Activated CD8-positive, alpha-beta memory T cell treated with anti-CD3 and anti-CD28 coated beads for 1 hour (primary cell): ENCODE measurements at places on chromosomes 12 and 14.

- no peak for DNase-seq
These were observed 6.4 kb downstream of the MLXIP start for GRCh38 chr12:122084857-122085405.

GRCh38 chr12:69066492-69067373 lies 133.8 kb upstream of the CPM start:
- no peak for DNase-seq

DNA sequence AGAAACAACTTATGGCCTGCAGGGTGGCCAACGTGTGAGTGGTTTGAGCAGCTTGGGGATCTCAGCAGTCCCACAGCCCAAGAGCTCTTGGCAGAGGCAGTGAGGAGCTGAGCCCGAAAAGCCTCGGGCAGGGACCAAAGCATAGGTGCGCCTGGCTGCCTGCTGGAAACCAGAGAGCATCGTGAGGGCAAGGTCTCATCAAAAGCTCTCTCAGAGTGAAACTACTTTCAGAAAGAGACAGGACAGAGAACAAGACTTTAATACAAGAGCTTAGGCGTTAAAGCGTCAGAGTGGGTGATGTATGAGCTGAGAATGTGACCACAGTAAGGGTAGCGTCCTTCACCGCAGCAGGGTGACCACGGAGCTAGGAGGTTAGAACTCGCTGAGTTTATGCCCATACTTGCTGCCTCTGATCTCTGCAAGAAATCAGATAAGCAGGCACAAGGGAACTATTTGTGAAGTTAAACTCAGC lies 30.8 kb downstream of the LGMN start:
- DNase-seq: no peak

- no peak for DNase-seq
These were observed 182.3 kb upstream of the GZMB start for GRCh38 chr14:24816011-24816928.

DNA sequence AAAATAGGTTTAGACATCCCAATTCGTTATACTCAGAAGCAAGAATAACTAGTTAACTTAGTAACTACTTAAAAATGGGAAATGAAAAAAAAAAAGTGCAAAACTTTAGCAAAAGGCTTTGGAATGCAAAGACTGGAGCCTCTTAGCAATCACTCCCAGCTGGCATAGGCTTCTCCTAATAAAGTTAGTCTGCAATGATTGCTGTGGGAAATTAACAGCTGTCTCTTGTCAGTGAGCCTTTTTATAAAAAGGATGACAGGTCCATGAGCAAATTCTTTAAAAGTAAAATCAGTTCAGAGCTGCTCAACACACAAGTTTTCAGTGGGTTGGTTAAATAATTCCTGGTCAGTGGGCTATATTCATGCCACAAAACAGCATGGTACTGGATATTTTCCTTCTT lies 7.4 kb upstream of the SYCP3 start:
- no peak for DNase-seq

DNA sequence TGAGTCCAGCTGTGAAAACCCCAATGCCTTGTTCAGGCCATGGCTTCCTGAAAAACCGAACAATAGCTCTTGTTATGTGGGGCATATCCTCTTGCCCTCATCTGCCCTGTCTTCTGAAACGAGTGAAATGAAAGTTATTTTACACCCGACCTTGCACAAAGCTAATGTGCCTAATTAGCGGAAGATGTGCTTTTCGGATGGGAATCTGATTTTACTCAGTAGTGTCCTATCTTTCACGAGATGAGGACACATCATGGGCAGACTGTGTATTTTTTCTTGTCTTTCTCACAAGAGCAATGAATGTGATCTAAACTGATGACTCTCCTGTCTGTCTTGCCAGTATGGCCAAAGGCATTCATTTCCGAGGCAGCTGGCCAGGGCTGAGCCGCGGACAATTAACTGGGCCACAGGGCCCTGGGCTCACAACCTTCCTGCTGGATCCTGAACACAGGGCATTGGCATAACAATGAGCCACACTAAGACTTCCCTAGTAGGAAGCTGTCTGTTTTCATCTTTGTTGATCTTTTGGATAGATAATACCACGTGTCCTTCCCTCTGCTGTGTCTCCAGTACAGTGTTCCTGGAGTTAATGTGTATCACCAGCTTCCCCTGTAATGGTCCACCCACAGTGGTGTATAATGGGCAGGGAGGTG lies 86.0 kb upstream of the HIF1A start:
- no peak for DNase-seq

DNA sequence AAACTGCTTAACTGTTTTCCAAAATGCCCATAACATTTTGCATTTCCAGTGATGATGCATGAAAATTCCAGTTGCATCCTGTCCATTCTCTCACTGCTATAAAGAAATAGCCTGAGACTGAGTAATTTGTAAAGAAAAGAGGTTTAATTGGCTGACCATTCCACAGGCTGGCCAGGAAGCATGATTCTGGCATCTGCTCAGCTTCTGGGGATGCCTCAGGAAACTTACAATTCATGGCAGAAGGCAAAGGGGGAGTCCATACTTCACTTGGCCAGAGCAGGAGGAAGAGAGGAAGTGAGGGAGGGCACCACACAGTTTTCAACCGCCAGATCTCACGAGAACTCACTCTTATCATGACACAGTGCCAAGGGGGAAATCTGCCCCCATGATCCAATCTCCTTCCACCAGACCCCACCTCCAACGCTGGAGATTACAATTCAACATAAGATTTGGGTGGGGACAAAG lies 18.2 kb upstream of the CLEC2D start:
- no peak for DNase-seq

DNA sequence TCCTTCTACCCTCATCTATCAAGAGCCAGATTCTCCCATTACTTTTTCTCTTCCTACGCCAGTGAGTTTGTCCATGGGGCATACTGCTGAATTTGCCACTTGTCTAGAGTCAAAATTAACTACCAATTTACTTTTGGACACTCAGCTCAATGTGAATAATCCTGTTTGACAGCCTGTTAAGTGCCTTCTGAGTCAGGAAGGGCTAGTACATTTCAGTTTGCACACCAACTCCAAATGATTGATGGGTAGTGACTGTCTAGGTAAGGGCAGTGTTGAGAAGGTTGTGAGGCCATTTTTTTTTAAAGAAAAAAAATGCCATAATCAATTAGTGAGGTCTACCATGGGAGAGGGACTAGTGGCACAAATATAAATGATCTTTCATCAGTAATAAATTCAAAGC lies 21.8 kb upstream of the TRIM9 start:
- no peak for DNase-seq
